Left lung (tissue), 14 donors: ENCODE measurements at places on chromosomes 5 and 9. TPM values are rescaled to one million over a fixed set of nuclear protein-coding genes. Genes with fewer than 3 reads are reported as not detected.

DNA sequence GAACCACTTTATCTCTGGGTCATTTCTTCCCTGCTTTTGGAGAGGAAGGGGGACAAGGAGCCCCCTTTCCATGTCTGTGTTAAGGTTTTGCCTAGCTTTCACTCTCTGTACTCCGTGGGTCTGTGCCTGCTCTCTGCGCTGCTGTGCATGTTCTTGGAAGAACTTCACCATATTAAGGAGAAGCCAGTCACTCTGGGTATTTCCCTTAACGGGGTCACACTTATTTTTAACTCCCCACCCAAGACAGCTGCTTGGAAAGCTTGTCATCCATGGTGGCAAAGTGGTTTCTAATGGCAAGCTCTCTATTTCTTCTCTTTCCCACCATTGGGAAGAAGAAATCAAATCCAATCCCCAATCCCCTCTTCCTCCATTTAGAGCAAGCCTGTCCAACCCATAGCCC lies 44.8 kb upstream of the HMHB1 start:
- no peak for DNase-seq
- H3K36me3 ChIP-seq: no peaks in the 10 kb centered on the region
- H3K27ac ChIP-seq: no peak overlapping the region

- no peak overlapping the region for H3K27ac ChIP-seq
- no peak overlapping the region for H3K4me3 ChIP-seq
- no peak for DNase-seq
- no peaks in the 10 kb centered on the region for H3K36me3 ChIP-seq
- no peaks in the 10 kb centered on the region for H3K4me1 ChIP-seq
Measured at GRCh38 chr9:123960965-123961364, 31.0 kb upstream of the DENND1A start.

DNA sequence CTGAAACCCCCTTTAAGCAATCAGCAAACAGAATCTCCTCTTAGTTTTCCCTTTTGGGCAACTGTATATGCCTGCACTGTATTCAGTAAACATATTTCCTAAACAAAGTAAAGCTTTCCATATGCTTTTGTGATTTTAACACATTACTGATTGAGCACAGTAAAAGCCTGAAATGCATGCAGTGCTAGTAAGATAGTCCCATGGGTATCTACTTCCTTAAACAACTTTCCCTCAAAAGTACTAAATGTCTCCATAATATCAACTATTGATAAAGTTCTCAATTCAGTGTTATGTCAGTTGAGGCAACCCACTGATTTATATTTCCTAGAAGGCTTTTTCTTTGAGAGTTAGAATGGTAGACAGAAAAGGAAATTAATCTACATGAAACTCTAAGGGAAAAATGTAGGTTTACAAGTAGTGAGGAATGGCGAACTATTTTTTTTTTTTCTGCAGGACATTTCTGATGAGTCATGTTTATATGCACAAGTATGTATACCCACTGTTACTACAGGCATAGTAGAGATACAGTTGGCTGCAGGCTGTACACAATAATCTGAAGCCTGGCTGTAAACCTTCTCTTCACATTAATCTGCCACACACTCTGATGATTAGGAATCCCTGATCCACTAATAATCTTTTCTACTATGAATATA lies 31.2 kb upstream of the CEP120 start:
- no peak overlapping the region for H3K4me3 ChIP-seq
- no peaks in the 10 kb centered on the region for H3K27me3 ChIP-seq
- DNase-seq: no peak
- H3K27ac ChIP-seq: no peak overlapping the region
- no peaks in the 10 kb centered on the region for H3K36me3 ChIP-seq

DNA sequence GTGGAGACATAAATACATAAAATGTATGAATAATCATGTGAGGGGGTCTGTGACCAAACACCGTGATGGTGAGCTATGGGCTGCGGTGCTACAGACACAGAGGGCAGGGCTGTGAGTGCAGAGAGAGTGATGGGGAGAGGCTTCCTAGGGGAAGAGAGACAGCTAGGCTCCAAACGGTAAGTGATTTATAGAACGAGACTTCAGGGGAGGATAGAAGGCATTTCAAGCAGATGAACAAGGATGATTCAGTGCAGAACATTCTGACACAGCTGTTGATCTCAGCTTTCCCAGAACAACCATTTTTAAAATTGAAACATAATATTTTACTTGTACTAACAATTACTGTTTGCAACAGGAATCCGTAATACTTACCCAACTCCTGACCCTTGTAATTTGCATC lies 100.7 kb downstream of the GAS1 start:
- no peaks in the 10 kb centered on the region for H3K27me3 ChIP-seq
- H3K4me3 ChIP-seq: no peak overlapping the region

- no peaks in the 10 kb centered on the region for H3K4me1 ChIP-seq
- no peak for DNase-seq
- no peak overlapping the region for H3K4me3 ChIP-seq
- no peaks in the 10 kb centered on the region for H3K36me3 ChIP-seq
- H3K27me3 ChIP-seq: no peaks in the 10 kb centered on the region
Measured at GRCh38 chr5:100131161-100131560, 404.0 kb upstream of the FAM174A start.

DNA sequence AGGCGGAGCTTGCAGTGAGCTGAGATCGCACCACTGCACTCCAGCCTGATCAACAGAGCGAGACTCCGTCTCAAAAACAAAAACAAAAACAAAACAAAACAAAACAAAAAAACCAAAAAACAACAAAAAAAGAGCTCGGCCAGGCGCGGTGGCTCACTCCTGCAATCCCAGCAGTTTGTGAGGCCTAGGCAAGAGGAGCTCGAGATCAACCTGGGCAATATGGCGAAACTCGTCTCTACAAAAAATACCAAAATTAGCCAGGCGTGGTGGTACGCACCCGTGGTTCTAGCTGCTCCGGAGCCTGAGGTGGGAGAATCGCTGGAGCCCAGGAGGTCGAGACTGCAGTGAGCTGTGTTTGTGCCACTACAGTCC lies 20.2 kb downstream of the TRIM7 start:
- no peak overlapping the region for H3K27ac ChIP-seq
- H3K36me3 ChIP-seq: no peaks in the 10 kb centered on the region
- no peak for DNase-seq
- no peaks in the 10 kb centered on the region for H3K4me1 ChIP-seq
- peak overlapping the region; percentile 47 for H3K4me3 ChIP-seq
- no peaks in the 10 kb centered on the region for H3K27me3 ChIP-seq

- H3K4me3 ChIP-seq: no peak overlapping the region
- DNase-seq: no peak
- no peak overlapping the region for H3K27ac ChIP-seq
Measured at GRCh38 chr9:15310107-15310850, 3.3 kb upstream of the TTC39B start.

DNA sequence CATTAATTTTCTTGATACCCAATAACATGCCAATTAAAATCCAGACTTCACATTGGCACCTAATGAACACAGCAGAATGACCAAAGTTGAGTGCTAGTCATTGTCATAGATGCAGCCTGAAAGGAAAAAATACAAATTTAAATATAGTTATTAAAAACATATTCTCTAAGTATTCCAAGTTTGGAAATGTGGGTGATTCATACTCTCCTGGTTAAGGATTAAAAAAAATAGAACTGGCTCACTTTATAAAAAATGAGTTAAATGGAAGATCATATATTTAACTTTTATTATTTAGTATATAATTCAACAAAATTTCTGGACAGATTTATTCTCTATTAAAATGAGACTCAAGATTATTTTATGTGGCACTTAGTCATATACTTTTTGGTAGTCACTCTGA lies 33.2 kb upstream of the RICTOR start:
- H3K36me3 ChIP-seq: no peaks in the 10 kb centered on the region
- no peaks in the 10 kb centered on the region for H3K4me1 ChIP-seq
- DNase-seq: no peak
- H3K27me3 ChIP-seq: no peaks in the 10 kb centered on the region

DNA sequence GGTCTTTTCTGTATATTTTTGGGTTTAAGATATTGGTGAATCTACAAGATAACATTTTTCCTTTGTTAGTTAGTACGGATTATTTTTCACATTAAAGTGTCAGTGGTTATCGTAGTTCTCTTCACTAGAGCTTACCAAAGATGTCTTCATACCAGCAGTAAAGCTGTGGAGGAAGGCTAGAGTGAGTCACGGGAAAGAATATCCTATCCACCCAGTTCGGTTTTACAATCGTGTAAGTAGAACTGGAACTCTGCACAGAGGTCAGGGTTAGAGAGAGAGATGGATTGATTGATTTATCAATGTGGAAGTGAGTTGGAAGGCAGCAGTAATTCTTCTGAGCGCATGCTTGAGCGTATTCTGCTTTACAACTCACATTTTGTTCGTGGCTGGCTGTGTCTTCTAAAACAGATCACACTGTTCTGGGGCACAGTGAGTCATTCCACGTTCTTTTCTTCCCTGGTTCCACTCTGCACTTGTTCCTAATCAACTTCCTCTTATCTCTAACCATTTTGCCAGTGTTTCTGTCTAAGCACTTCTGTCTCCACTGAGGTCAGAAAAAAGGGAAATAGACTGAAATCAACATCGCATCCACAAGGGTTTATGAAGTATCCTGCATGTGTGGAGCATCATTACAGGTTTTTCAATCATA lies 86.5 kb upstream of the ARRDC3 start:
- H3K36me3 ChIP-seq: no peaks in the 10 kb centered on the region
- no peak for DNase-seq
- H3K27me3 ChIP-seq: no peaks in the 10 kb centered on the region

DNA sequence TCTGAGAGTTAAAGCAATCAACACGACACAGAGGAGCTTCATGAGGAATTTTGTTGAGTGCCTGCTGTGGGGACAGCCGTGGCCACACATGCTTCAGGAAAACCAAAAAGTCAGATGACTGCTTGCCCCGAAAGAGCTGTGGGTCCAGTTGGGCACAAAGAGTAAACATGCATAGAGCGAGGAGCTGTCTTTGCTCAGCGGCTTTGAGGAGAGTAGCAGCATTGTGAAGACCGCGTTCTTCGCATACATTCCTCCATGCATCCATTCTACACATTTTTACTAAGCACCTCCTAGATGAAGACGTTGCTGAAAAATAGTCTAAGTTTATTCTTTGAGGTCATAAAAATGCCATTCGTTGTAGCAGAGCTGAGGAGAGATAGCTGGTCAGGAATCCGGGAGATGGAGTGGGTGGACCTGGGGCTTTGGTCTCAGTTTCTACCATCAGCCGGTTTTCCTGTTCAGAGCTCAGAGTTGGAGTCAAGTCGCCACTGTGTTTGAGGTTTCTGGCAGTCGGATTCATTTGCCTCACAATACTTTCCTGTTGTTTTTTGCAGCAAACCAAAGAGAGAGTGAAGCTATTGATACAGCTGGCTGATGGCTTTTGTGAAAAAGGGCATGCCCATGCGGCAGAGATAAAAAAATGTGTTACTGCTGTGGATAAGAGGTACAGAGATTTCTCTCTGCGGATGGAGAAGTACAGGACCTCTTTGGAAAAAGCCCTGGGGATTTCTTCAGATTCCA lies 194.5 kb upstream of the OTULINL start:
- no peaks in the 10 kb centered on the region for H3K36me3 ChIP-seq
- H3K27ac ChIP-seq: no peak overlapping the region
- no peaks in the 10 kb centered on the region for H3K27me3 ChIP-seq
- H3K4me1 ChIP-seq: no peaks in the 10 kb centered on the region
- no peak overlapping the region for H3K4me3 ChIP-seq

DNA sequence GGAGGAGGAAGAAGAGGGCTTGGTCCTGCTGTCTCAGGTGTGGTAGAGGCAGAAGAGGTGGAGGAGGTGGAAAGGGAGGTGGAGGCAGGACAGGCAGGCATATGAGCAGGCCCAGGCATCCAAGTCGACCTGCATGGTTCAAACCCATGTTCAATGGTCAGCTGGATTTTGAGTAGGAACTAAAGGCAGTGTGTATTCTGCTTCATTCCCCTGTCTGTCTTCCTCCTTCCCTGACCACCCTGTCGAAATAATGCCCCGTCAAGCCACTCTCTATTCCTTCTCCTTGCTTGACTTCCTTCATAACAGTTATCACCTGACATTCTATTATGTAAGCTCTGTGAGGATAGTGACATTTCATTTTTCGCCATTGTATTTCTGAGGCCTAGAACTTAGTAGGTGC lies 34.8 kb downstream of the ATP6V0E1 start:
- no peaks in the 10 kb centered on the region for H3K36me3 ChIP-seq
- no peak overlapping the region for H3K27ac ChIP-seq
- no peaks in the 10 kb centered on the region for H3K27me3 ChIP-seq

- H3K27me3 ChIP-seq: no peaks in the 10 kb centered on the region
- no peak overlapping the region for H3K4me3 ChIP-seq
- no peaks in the 10 kb centered on the region for H3K4me1 ChIP-seq
- no peak overlapping the region for H3K27ac ChIP-seq
- H3K36me3 ChIP-seq: no peaks in the 10 kb centered on the region
Measured at GRCh38 chr5:4570047-4570995, 569.8 kb upstream of the ADAMTS16 start.

GRCh38 chr9:89829346-89829745 lies 224.5 kb downstream of the GADD45G start:
- H3K27ac ChIP-seq: no peak overlapping the region
- no peaks in the 10 kb centered on the region for H3K36me3 ChIP-seq
- DNase-seq: no peak

- H3K27me3 ChIP-seq: no peaks in the 10 kb centered on the region
- H3K4me1 ChIP-seq: no peaks in the 10 kb centered on the region
- no peaks in the 10 kb centered on the region for H3K36me3 ChIP-seq
Measured at GRCh38 chr5:84088996-84089395, 295.7 kb downstream of the EDIL3 start.

GRCh38 chr9:94528886-94529285 lies 26.0 kb upstream of the PCAT7 start:
- H3K4me3 ChIP-seq: no peak overlapping the region
- peaks cover 3% of the 10 kb centered on the region for H3K27me3 ChIP-seq
- no peaks in the 10 kb centered on the region for H3K4me1 ChIP-seq

DNA sequence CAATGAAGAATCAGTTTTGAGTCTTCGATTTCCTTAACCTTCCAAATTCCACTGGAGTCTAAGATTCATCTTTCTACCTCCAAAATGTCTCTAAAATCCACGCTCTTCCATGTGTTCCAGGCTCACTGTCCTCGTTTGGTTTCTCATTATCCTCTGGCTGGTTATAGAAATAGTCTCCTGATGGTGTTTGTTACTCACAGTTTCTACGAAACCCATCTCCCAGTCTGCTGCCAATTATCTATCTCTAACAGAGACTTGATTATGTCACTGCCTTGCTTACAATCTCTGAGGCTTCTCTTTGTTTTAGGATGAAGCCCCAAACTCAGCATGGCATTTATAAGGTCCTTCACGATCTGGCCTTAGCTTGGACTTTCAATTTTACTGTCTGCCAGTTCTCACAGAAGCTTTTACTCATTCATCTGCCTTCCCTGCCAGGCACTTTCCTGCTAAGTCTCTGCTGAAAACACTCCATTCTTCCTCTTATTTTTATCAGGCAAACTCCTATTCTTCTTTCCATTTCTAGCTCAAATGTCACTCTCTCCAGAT lies 339.6 kb upstream of the SGCD start:
- H3K27me3 ChIP-seq: no peaks in the 10 kb centered on the region
- H3K36me3 ChIP-seq: no peaks in the 10 kb centered on the region
- H3K4me3 ChIP-seq: no peak overlapping the region
- H3K4me1 ChIP-seq: no peaks in the 10 kb centered on the region
- no peak for DNase-seq

RMRP gene
- total RNA-seq: 27,227 TPM

NIM1K gene
- total RNA-seq: 1.2 TPM

TMC1 gene
- 0.26 TPM for total RNA-seq

ADAMTSL1 gene
- 3.1 TPM for total RNA-seq

GALNT12 gene
- 21.3 TPM for total RNA-seq

RLN1 gene
- 0.79 TPM for total RNA-seq

IRX1 gene
- 4.0 TPM for total RNA-seq

SV2C gene
- 0.52 TPM for total RNA-seq
